ENCODE measurements at places on chromosomes 6 and 20.

DNA sequence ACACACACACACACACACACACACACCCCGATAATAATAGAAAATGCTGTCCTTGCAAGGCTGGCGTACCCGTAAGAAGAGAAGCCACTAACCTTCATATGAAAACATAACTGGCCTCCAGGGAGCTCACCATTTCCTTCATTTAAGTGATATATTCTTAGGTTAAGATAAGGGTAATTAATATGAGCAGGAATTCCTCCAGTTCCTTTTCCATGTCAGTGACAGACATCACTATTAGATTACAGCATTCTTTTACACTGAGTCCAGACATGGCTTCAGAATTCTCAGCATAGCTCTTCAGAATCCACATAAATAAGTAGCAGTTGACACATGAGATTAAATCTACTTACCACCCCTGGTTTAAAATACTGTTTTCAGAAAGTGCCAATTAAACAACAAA, 121.9 kb downstream of the SIM1 start:
- DNase-seq, result no peak

- no peak for DNase-seq
These were observed 17.6 kb downstream of the BPIFB4 start for GRCh38 chr20:33097001-33097400.

GRCh38 chr6:81731814-81732213, 20.7 kb downstream of the TENT5A start:
- DNase-seq, result no peak

GRCh38 chr6:73566954-73567591, 46.2 kb upstream of the EEF1A1 start:
- DNase-seq, result peak; percentile 31

- no peak for DNase-seq
These were observed 27.5 kb upstream of the MYMX start for GRCh38 chr6:44189257-44189656.

DNA sequence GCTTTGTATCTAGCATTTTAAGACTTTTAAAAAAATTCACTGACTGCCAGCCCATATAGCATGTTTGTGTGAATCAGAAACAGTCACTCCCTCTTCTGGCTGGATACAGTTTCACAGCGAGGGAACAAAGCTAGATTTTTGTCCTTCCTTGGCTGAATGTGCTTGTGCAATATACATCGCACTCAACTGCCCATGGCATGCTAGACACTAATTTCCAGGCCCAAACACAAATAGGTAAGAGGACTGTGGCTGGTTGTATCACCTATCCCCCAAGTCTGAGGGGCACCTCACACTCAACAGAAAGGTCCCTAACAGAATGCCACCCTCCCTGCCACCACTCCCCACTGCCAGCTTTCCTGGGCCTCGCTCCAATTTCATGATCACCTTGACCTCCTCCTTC, 16.2 kb upstream of the BLCAP start:
- no peak for DNase-seq

GRCh38 chr6:87723170-87724078, 21.4 kb upstream of the AKIRIN2 start:
- peak; percentile 66 for DNase-seq
